Cortex of kidney (tissue), 1 donor: ENCODE measurements at places on chromosomes 6 and 20.

- no peak for DNase-seq
These were observed 19.5 kb upstream of the TAF8 start for GRCh38 chr6:42030585-42031506.

- DNase-seq: no peak
These were observed 4.9 kb upstream of the PTK6 start for GRCh38 chr20:63542031-63542559.

GRCh38 chr6:57108691-57109090 lies 18.7 kb downstream of the ZNF451 start:
- no peak for DNase-seq

DNA sequence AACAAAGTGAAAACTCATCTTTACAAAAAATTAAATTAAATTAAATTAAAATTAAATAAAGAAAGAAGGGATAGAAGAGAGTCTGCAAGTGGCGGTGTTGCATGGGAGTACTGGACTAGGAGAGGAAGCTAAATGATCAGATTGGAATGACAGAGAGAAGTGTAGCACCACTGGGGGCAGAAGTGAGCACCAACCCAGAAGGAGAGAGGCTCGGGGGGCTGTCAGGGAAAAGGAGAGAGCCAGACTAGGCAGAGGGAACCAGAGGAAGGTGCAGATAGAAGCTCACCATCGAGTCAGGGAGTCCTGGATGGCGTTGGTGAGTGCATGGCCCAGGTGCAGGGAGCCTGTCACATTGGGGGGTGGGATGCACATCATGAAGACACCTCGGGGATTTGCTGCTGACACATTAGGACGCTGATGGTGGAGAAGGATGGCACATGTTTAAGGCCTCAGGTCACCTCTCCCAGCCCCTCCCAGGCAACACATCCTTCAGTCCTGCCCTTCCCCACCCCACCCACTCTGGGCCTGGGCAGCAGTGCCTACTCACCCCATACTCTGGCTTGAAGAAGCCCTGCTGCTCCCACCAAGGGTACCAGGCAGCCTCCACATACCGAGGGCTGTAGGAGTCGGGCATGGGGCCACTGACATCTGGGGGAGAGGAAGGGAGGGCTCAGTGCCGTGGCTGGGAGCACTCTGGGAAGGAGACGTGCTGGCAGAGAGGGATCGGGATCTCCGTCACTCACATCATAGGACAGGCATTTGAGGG lies 4.0 kb downstream of the VARS1 start:
- DNase-seq: no peak

DNA sequence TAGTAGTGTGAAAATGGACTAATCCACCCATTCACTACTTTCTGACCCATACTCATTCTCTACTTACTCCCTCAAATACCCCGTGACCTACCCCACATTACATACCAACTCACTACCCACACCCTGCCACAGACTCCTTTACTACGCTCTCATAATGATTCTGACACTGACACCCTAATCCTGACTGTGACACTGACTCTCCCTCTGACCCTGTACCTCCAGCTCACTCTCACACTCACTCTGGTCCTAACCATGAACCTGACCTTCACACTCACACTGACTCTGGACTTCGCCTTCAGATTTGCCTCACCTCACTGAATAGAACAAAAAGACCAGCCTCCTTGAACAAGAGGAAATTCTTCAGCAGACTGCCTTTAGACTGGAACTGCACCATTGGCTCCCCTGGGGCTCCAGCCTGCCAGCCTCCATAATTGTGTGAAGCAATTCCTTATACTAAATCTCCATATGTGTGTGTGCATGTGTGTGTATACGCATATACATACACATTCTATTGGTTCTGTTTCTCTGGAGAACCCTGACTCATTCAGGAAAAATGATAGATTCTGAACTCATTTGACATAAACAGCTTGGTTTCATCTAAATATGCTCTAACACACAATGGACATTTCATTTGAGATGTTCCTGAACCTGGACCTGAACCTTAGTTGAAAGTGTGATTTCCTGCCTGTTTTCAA lies 10.5 kb upstream of the ZNF343 start:
- DNase-seq: no peak

GRCh38 chr6:128990915-128991314 lies 108.0 kb downstream of the LAMA2 start:
- no peak for DNase-seq

- DNase-seq: no peak
These were observed 84.3 kb downstream of the ATXN1 start for GRCh38 chr6:16676978-16677377.

DNA sequence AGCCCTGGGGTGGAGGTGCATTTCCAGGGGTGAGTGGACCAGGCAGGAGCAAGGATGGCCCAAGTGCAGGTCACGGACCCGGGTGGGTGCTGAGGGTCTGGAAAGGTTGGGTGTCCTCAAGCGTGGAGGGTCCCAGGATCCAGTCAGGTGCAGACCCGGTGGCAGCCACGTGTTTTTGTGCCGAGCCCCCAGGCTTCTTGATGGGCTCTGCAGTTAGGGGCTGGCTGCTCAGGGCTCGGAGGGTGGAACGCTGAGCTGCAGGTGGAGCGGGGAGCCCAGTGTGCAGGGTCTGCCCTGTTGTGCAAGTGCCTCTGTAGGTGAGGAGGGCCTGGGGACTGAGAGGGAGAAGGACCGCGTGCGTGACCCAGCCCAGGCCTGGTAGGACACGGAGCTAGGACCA lies 70.9 kb upstream of the HLA-E start:
- DNase-seq: no peak

DNA sequence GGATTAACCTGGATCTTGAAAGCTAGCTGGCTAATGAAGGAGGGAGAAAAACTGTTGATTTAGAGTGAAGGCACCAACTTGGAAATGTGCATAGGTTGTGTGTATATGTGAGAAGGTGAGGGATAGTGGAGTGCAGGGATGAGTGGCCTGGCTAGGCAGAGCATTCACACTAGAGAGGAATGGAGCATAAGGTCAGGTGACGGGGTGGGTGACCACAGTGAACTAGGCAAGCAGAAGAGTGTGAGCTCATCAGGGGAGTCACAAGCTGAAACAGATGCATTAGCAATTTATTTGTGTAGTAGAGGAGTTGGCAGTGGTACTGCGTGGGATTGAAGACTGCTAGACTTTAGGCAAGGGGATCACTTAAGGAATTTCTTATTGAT lies 10.5 kb downstream of the ANKRD66 start:
- no peak for DNase-seq

GRCh38 chr6:159594750-159595117 lies 98.3 kb downstream of the SOD2 start:
- DNase-seq: no peak

- DNase-seq: no peak
These were observed 403.9 kb upstream of the JARID2 start for GRCh38 chr6:14841901-14842421.

DNA sequence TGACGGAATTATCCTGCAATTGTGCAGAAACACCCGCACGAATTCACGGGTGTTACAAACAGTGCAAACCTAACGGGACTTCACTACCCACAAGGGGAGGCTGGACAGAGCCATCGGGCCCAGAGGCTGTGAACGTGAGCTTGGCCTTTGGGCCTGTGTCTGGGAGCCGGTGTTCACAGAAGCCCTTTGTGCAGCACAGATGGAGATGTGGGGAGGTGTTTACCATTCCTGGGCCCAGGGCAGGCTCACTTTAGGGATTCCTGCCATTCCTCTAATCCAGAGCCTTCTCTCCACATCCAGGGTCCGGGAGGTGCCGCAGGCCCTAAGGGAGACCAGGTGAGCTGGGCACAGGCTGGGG lies 15.0 kb downstream of the COL9A3 start:
- no peak for DNase-seq

- DNase-seq: no peak
These were observed 55.2 kb downstream of the SMLR1 start for GRCh38 chr6:130882370-130882769.

DNA sequence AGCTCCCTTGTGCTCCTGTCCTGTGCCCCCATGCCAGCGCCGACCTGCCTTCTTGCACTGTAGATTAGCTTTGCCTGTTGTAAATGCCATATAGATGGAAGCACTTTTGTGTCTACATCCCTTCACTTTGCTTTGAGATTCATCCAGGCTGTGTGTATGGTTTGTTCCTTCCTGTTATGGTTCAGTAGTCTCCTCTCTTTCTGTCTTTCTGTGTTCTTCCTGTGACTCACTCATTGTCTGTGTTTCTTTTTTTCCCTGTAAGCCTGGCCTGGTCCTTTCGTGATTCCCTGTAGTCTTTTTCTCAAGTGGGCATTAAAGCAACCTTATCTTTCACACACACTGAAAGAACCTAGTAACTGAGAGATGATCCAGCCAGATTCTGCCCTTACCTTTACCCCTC lies 66.6 kb downstream of the JARID2 start:
- no peak for DNase-seq

- DNase-seq: no peak
These were observed 147.9 kb upstream of the PRND start for GRCh38 chr20:4573564-4574355.

DNA sequence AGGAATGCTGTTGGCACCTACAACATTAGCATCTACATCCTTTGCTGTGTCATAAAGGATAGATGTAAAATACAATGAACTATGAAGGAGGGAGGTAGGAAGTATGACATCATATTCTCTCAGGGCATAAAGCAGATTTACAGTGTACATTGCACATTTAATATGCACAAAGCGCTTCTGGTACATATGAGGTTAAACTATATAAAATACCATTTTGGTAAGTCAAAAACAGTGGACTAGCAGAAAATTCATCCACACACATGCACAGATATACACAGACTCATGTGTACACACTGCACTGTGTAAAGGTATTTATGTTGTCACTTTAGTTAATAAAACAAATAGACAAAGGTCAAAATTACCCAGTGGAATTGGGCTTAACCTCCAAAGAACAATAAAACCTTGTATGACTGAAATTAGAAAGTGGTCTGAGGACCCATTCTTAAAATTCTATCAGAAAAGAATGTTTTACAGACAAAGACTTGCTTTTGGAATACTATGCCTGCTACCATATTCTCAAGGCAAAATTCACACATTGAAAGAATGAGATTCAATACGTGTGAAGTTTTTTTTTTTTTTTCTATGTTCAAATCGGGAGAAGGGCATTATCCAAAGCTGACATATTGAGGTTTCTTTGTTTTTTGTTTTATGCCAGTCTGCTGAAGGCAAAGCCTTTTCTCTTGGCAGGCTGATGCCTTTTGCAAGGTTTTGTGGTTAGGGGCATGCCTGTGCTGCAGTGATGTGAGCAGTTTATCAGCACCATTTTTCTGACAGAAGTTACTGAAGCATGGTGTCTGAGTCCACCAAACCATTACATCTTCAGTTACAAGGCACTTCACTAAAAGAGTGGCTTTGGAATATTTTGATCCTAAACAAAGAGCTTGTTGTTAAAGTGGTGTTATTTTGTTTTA lies 199.0 kb downstream of the PLCB1 start:
- DNase-seq: no peak

DNA sequence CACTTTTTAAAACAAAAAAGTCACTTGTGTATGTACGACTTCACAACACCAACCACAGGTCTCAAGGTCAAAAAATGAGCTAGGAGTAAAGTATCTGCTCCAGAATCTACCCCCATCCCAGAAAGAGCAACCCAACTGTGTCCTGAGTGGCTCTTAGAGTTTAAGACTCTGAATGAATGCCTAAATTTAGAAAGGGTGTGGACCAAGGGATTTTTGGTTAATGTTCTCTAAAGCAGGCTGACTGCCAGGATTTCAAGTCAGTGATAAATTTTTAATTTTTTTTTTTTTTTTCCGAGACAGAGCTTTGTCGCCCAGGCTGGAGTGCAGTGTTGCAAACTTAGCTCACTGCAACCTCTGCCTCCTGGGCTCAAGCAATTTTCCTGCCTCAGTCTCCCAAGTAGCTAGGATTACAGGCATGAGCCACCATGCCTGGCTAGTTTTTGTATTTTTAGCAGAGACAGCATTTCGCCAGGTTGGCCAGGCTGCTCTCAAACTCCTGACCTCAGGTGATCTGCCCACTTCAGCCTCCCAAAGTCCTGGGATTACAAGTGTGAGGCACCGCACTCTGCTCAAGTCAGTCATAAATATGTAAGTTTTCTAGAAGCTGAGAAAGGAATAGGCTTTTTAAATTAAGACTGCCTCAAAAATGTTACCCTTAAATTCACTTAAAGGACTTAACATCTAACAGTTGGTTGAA lies 20.2 kb downstream of the STAU1 start:
- no peak for DNase-seq

GRCh38 chr20:20992686-20993360 lies 113.3 kb downstream of the LINC00237 start:
- DNase-seq: no peak

DNA sequence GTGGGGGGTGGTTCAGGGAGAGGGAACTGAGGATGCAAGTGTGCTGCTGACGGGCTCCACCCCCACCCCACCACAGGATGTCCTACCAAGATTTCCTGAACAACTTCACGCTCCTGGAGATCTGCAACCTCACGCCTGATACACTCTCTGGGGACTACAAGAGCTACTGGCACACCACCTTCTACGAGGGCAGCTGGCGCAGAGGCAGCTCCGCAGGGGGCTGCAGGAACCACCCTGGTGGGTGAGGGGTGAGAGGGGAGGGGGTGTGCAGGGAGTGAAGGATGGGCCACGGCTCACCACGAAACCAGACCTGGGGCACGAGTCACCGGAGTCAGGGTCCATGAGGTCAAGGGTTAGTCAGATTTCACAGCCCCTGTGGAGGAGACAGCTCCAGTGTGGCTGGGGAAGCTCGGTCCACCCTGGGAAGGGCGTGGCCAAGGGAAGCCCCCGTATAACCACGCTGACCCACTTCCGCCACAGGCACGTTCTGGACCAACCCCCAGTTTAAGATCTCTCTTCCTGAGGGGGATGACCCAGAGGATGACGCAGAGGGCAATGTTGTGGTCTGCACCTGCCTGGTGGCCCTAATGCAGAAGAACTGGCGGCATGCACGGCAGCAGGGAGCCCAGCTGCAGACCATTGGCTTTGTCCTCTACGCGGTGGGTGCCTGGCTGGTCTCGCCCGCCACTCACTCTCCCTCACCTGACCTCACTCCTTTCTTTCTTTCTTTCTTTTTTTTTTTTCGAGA lies 18.3 kb downstream of the CAPN11 start:
- no peak for DNase-seq

DNA sequence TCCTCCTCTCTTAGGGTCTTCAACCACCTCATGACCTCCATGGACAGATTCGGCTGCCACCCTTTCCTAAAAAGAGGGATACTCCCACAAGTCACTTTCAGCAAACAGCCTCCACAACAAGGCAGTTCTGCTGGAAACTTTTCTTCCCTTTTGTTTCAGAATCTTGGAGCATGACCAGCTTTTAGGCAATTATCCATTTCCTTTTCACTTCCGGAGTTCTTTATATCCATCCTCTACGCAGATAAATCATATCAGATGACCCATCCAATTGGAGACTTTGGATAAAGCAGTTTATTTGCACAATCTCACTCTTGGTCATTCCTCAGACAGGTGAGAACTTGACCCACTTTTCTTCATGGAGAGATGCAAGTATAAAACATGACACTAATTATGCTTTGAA lies 398.5 kb downstream of the LMBRD1 start:
- DNase-seq: no peak
